GM23248 (cell line): ENCODE measurements at places on chromosomes 12 and 14. TPM values are rescaled to one million over a fixed set of nuclear protein-coding genes. Genes with fewer than 3 reads are reported as not detected.

- H3K27ac ChIP-seq: no peak overlapping the region
- DNase-seq: no peak
- H3K27me3 ChIP-seq: no peaks in the 10 kb centered on the region; the same call in 1 of the 2 replicates
- no peaks in the 10 kb centered on the region for H3K4me1 ChIP-seq
- H3K36me3 ChIP-seq: no peaks in the 10 kb centered on the region
- no peak overlapping the region for H3K4me3 ChIP-seq
These were observed 39.5 kb upstream of the YAF2 start for GRCh38 chr12:42277396-42278127.

- DNase-seq: peak; percentile 39
- no peaks in the 10 kb centered on the region for H3K4me1 ChIP-seq
- no peak overlapping the region for H3K27ac ChIP-seq
- no peaks in the 10 kb centered on the region for H3K36me3 ChIP-seq
- H3K27me3 ChIP-seq: no peaks in the 10 kb centered on the region
These were observed 172.8 kb downstream of the KTN1 start for GRCh38 chr14:55752580-55753390.

GRCh38 chr12:49231878-49232655 is 32.8 kb upstream of the TUBA1C start:
- no peak overlapping the region for H3K4me3 ChIP-seq
- H3K27ac ChIP-seq: no peak overlapping the region
- no peak for DNase-seq
- no peaks in the 10 kb centered on the region for H3K36me3 ChIP-seq
- peaks cover 4% of the 10 kb centered on the region; the same call in 1 of the 2 replicates for H3K4me1 ChIP-seq
- no peaks in the 10 kb centered on the region for H3K27me3 ChIP-seq

DNA sequence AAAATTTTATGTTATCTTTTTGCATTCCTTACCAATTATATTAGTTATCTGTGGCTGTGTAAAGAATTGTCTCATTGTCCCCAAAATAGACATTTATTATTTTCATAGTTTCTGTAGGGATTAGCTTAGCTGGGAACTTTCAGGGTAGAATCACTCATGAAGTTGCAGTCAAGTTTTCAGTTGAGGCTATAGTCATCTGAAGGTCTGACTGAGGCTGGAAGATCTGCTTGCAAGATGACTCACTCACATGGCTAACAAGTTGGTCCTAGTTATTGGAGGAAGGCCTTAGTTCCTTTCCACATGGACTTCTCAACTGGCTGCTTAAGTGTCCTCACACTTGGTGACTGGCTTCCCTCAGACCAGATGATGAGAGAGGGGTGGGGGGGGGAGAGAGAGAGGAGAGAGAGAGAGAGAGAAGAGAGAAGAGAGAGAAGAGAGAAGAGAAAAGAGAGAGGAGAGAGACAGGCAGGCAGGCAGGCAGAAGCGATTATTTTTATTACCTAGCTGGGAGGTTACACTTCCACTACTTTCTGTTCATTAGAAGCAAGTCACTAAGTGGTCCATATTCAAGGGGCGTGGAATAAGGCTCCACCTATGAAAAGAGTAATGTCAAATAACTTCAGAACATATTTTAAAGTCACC is 6.4 kb downstream of the AP5M1 start:
- no peak for DNase-seq
- H3K4me3 ChIP-seq: no peak overlapping the region
- H3K27me3 ChIP-seq: no peaks in the 10 kb centered on the region
- peaks cover 36% of the 10 kb centered on the region for H3K36me3 ChIP-seq
- H3K27ac ChIP-seq: no peak overlapping the region

- DNase-seq: peak; percentile 36
- H3K4me3 ChIP-seq: peak overlapping the region; percentile 22; the same call in 1 of the 2 replicates
- peaks cover 54% of the 10 kb centered on the region for H3K27me3 ChIP-seq
- H3K4me1 ChIP-seq: no peaks in the 10 kb centered on the region
- H3K36me3 ChIP-seq: no peaks in the 10 kb centered on the region
These were observed 508 bp upstream of the KCNH5 start for GRCh38 chr14:63045612-63046320.

- no peaks in the 10 kb centered on the region for H3K27me3 ChIP-seq
- H3K4me1 ChIP-seq: no peaks in the 10 kb centered on the region
- H3K36me3 ChIP-seq: no peaks in the 10 kb centered on the region
- no peak for DNase-seq
- H3K27ac ChIP-seq: no peak overlapping the region
These were observed 3.5 kb downstream of the MYF6 start for GRCh38 chr12:80710727-80711449.

- no peak overlapping the region for H3K4me3 ChIP-seq
- peaks cover 10% of the 10 kb centered on the region for H3K4me1 ChIP-seq
- peaks cover 6% of the 10 kb centered on the region; the same call in 1 of the 2 replicates for H3K27me3 ChIP-seq
- no peak overlapping the region for H3K27ac ChIP-seq
- no peaks in the 10 kb centered on the region for H3K36me3 ChIP-seq
- peak; percentile 57 for DNase-seq
These were observed 91.4 kb downstream of the SETD3 start for GRCh38 chr14:99389174-99389826.

- DNase-seq: peak; percentile 18
- H3K27me3 ChIP-seq: no peaks in the 10 kb centered on the region
- H3K27ac ChIP-seq: no peak overlapping the region
- H3K4me3 ChIP-seq: no peak overlapping the region
These were observed 104.7 kb upstream of the RAP1B start for GRCh38 chr12:68505970-68506369.

DNA sequence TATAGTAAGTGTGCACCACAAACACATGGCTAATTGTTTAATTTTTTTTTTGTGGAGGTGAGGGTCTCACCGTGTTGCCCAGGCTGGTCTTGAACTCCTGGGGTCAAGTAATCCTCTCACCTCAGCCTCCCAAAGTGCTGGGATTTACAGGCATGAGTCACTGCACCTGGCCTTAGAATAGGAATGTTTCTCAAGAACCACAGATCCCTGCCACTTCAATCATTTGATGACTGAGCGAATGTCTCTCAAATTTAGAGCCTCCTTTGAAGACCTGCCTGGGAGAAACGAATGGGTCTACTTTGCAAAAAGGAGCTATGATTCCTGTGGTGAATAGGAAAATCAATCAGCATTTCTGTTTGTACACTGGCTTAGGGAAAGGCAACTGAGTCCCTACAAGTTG is 33.5 kb upstream of the CHST11 start:
- no peak for DNase-seq
- no peaks in the 10 kb centered on the region for H3K36me3 ChIP-seq
- H3K4me3 ChIP-seq: no peak overlapping the region

- no peaks in the 10 kb centered on the region for H3K36me3 ChIP-seq
- H3K4me1 ChIP-seq: no peaks in the 10 kb centered on the region
- DNase-seq: peak; percentile 65
- peaks cover 13% of the 10 kb centered on the region for H3K27me3 ChIP-seq
- no peak overlapping the region for H3K4me3 ChIP-seq
These were observed 18.0 kb downstream of the LRRC74A start for GRCh38 chr14:76844223-76844622.

GRCh38 chr14:59342516-59343484 is 122.4 kb downstream of the GPR135 start:
- no peaks in the 10 kb centered on the region for H3K27me3 ChIP-seq
- DNase-seq: no peak
- no peak overlapping the region for H3K27ac ChIP-seq
- no peak overlapping the region for H3K4me3 ChIP-seq
- H3K4me1 ChIP-seq: peaks cover 22% of the 10 kb centered on the region

The PYGL gene
- total RNA-seq: 42.6 and 52.6 TPM in 2 replicates

The KCNC2 gene
- total RNA-seq: not detected in 2 replicates

The KCNH5 gene
- total RNA-seq: not detected in 2 replicates

The SMIM41 gene
- not detected in 2 replicates for total RNA-seq

The CCDC175 gene
- total RNA-seq: not detected in 2 replicates
